ENCODE measurements at places on chromosomes 4 and X.

- H3K36me3 ChIP-seq = no peaks in the 10 kb centered on the region
- H3K27me3 ChIP-seq = no peaks in the 10 kb centered on the region
- no peak for DNase-seq
Measured at GRCh38 chr4:36325499-36325898, 44.1 kb downstream of the DTHD1 start.

GRCh38 chrX:154654372-154654771, 993 bp upstream of the CTAG2 start:
- H3K4me1 ChIP-seq = no peaks in the 10 kb centered on the region
- DNase-seq = no peak
- no peaks in the 10 kb centered on the region for H3K36me3 ChIP-seq
- H3K27me3 ChIP-seq = peaks cover 5% of the 10 kb centered on the region
- no peak overlapping the region for H3K4me3 ChIP-seq

DNA sequence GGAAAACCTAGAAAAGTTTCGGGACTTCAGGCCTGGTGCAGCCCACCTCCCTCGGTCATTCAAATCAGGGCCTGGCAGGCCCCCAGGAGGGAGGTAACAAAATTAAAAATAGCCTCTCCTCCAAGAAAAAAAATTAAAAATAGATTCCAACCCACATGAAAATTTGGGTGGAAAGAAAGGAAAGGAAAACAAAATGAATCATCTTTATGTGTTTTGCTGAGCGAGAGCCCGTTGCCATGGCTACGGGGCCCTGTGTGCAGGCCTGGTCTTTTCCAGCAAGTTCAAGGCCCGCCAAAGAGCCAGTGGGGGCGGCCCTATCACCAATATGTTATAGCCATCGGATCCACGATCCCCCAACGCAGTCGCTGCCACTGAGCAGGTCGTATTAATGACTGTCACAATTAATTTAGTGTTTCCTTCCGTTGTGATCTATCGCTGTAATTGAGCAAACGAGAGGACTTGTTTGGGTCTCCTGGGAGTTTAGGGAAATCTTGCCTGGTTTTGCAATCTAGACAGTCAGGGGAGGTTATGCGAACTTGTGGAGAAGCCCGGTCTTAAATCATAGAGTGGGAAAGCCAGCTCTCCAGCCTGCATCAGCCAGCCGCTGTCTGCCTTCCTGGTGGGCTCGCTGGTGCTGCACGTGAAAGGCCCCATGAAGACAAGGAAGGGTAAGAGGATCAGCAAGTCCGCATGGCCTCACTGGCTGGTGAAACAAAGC, 452.4 kb downstream of the BCOR start:
- peaks cover 11% of the 10 kb centered on the region for H3K27me3 ChIP-seq
- no peaks in the 10 kb centered on the region for H3K36me3 ChIP-seq
- no peak overlapping the region for H3K27ac ChIP-seq
- peaks cover 5% of the 10 kb centered on the region for H3K4me1 ChIP-seq
- peak; percentile 77 for DNase-seq

GRCh38 chr4:170776983-170777382, 687.2 kb upstream of the AADAT start:
- no peak overlapping the region for H3K27ac ChIP-seq
- DNase-seq = no peak
- H3K4me1 ChIP-seq = no peaks in the 10 kb centered on the region
- no peaks in the 10 kb centered on the region for H3K36me3 ChIP-seq
- no peaks in the 10 kb centered on the region for H3K27me3 ChIP-seq
- no peak overlapping the region for H3K4me3 ChIP-seq

GRCh38 chr4:135281230-135281629, 1079.6 kb upstream of the PABPC4L start:
- no peaks in the 10 kb centered on the region for H3K4me1 ChIP-seq
- DNase-seq = no peak
- H3K27me3 ChIP-seq = no peaks in the 10 kb centered on the region
- H3K36me3 ChIP-seq = no peaks in the 10 kb centered on the region
- H3K27ac ChIP-seq = no peak overlapping the region

DNA sequence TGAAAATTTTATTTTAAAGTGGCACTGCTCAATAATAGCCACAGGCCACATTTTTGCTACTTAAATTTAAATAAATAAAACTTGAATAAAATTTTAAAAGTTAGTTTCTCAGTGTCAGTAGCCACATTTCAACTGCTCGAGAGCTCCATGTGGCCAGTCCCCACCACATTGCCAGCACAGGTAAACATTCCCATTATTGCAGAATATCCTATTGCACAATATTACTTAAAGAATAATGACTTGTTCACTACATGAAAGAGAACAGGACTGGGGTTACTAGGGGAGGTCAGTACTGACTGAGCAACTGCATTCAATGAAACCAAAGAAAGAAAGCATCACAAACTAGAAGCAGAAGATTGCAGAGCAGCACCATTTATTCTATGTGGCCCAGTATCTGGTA, 2201.6 kb upstream of the TENM3 start:
- H3K4me1 ChIP-seq = no peaks in the 10 kb centered on the region
- H3K36me3 ChIP-seq = no peaks in the 10 kb centered on the region
- H3K27ac ChIP-seq = no peak overlapping the region
- no peak for DNase-seq
- no peaks in the 10 kb centered on the region for H3K27me3 ChIP-seq

- no peaks in the 10 kb centered on the region for H3K36me3 ChIP-seq
- no peaks in the 10 kb centered on the region for H3K27me3 ChIP-seq
- no peak for DNase-seq
- H3K4me3 ChIP-seq = no peak overlapping the region
Measured at GRCh38 chr4:7897811-7898210, 41.9 kb downstream of the AFAP1 start.

DNA sequence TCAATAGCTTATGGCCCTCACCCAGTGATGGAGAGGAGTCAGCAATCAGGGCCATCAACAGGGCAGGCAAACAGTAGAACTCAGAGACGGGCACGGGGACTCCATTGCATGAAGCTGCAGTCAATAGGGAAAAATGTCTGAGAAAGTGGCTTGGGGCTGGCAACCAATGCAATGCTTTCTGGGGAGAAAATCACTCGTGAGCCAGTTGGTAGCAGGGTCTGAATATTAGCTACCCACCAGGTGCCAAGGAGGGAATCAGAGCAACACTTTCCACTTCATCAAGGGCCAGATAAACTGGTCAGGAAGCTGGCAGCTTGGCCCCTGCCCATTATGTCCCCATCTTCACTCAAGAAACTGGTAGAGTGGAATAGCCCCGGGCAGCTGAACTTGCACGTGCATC, 80.7 kb downstream of the STARD8 start:
- H3K4me3 ChIP-seq = no peak overlapping the region
- no peak overlapping the region for H3K27ac ChIP-seq

DNA sequence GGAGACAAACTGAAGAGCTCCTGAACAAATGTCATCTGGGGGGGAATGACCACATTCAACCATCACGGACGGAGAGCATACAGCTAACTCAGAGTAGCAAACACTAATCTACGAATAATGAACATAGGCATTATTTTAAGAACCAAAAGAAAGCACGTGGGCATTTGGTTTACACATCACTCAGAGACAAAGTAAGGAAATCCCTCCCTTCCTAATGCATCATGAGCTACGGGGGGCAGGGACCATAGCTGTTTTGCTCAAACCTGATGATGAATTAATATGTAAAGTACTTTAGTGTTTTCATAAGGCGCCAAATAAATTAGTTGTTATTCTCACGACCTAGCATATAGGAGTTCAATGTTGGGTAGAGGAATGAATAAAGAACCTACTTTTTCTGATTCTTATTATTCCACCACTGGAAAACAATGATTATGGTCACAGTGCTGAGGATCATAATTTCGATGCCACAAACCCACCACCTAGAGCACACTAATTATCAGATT, 11.7 kb upstream of the TMEM156 start:
- H3K27me3 ChIP-seq = no peaks in the 10 kb centered on the region
- peak overlapping the region; percentile 83 for H3K27ac ChIP-seq
- DNase-seq = no peak
- H3K36me3 ChIP-seq = no peaks in the 10 kb centered on the region
- peaks cover 43% of the 10 kb centered on the region for H3K4me1 ChIP-seq

DNA sequence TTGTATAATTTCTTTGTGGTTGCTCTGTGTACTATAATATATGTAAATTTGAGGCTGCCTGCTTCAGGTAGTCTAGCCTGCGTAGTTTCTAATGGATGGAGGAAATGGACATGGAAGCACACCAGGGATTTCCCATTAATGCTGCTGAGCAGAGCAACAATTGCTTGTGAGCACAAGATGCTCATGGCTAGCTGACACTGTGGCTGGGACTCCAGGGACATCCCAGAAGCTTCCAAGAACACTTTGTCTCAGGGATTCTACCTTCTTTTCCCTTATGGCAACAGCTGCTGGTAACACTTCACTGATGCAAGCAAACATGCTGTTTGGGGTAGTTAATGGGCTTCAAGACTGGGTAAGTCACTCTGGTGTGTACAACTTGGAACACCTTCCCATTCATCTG, 66.1 kb downstream of the TENT5D start:
- no peak overlapping the region for H3K4me3 ChIP-seq
- H3K27ac ChIP-seq = no peak overlapping the region
- DNase-seq = no peak
- H3K27me3 ChIP-seq = no peaks in the 10 kb centered on the region
- no peaks in the 10 kb centered on the region for H3K4me1 ChIP-seq
- no peaks in the 10 kb centered on the region for H3K36me3 ChIP-seq

DNA sequence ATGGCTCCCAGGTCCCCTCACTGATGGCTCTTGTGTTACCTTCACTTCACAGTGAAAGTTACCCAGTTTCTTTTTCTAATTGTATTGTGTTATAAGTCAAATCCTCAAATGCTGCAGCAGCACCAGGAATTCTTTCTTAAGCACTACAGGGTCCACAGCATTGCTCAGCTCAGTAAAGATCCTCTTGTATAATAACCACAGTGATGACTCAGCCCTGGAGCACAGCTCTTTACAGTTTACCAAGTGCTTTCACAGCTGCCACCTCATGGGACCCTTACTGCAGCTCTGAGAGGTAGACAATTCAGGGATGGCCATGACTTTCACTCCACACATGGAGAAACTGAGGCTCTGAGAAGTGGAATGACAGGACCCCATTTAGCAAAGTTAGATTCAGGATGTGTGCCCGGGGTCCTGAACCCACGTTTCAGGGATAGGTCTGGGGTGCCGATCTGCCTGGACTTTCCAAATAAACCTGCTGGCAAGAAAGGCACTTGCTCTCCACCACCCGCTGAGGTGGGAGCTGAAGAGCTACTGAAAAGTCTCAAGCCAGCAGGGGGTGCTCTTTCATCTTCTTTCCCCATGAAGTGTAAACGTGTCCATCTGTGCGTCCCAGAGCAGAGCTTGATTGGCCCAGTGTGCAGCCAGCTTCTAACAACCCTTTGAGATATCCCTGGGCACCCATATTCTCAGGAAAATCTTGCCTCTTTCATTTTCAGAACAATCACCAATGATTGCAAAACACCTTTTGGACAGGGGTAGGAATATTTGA, 35.7 kb upstream of the GABRQ start:
- H3K36me3 ChIP-seq = no peaks in the 10 kb centered on the region
- H3K4me1 ChIP-seq = no peaks in the 10 kb centered on the region
- no peak overlapping the region for H3K4me3 ChIP-seq
- no peak overlapping the region for H3K27ac ChIP-seq

DNA sequence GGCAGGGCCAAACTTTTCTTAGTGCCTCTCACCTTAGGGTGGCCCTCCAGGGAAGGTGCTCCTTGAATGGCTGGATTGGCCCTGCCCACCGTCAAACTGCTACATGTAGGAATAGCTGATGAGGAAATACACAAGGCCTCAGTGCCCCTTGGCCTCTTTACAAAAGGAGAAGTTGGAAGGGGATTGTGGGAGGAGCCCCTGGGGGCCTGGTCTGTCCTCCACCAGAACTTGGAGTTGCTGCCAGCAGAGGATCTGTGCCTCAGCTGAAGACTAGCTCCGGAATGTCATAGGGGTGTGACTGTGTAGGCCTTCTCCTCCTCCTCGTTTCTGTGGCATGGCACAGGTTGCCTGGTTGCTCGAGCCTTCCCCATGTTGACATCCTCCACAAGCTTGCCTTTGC, 142.7 kb downstream of the AMMECR1 start:
- no peak for DNase-seq
- no peaks in the 10 kb centered on the region for H3K4me1 ChIP-seq
- no peak overlapping the region for H3K4me3 ChIP-seq
- H3K36me3 ChIP-seq = no peaks in the 10 kb centered on the region

- no peaks in the 10 kb centered on the region for H3K4me1 ChIP-seq
- H3K27ac ChIP-seq = no peak overlapping the region
- no peak for DNase-seq
- no peaks in the 10 kb centered on the region for H3K36me3 ChIP-seq
Measured at GRCh38 chrX:80751456-80751855, 58.2 kb downstream of the BRWD3 start.

GRCh38 chrX:124975456-124975855, 344.2 kb upstream of the TEX13C start:
- H3K4me3 ChIP-seq = no peak overlapping the region
- H3K36me3 ChIP-seq = no peaks in the 10 kb centered on the region
- H3K4me1 ChIP-seq = no peaks in the 10 kb centered on the region
- DNase-seq = no peak
- no peak overlapping the region for H3K27ac ChIP-seq

DNA sequence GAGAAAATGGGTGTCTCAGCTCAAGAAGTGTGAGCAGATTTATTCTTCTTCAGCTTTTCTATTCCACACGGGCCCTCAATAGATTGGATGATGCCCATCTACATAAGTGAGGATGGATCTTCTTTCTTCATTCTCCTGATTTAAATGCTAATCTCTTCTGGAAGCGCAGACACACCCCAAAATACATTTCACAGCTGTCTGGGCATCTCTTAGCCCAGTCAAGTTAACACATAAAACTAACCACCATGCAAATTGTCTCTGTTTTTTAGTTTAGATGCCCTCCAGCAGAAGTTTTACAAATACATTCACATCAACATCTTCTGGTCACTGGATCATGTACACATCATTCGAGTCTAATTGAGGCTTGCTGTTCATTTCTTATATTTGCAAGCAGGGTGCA, 249.0 kb upstream of the VCX3A start:
- no peak for DNase-seq
- H3K36me3 ChIP-seq = no peaks in the 10 kb centered on the region
- H3K4me1 ChIP-seq = no peaks in the 10 kb centered on the region
- no peak overlapping the region for H3K27ac ChIP-seq
- no peak overlapping the region for H3K4me3 ChIP-seq

Measured in adrenal gland (tissue), 19 donors.